ENCODE measurements at places on chromosomes 6 and 20.

GRCh38 chr6:91664327-91664959 is 1077.6 kb upstream of the MAP3K7 start:
- no peak for DNase-seq

DNA sequence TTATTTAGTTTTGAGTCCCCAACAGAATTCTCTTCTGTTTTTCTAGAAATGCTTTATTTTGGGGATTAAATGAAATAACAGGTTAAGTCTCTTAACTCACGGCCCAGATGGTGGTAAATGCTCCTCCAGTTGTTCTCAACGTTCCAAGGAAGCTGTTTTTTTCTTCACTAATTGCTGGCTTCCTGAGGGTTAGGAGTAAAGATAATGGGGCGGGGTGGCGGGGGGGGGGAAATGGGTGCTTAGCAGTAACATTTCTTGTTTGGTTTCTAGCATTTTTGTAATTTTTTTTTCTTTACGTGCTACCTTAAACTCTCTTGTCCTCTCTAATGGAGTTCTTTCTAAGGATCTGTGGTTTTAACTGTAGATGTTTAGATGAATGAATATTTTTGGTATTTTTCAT is 2.2 kb downstream of the SRSF3 start:
- DNase-seq: no peak

DNA sequence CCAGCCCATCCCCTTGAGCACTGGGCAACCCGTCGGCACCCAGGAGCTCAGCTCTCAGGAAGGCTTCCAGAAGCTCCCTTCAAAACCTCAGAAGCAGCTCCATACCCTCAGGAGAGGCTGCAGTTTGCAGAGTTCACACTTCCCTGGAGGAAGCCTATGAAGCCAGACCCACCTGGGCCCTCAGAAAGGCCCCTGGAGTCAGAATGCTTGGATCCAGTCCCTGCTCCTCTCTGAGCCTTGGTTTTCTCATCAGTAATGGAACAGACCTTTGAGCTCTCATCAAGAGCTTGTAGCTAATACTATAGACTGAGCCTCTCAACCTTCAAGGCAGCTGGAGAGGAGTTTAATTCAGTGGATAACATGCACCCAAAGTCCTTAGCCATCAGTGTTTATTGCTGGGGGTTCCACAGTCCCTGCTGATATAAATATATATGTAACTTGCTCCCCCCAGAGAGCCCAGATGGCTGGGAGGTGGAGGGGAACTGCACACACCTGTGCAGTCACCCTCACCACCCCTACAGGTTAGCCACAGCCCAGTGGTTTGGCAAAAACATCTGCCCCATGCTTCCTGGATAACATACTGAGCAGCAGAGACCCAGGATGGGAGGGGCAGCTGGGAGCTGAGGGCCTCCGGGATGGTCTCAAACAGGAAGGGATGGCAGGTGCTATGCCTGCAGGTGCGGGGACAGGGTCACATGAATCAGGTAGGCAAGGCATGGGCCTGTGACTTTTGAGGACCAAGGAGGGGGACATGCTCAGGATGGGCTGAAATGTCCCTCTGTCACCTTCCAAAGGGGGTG is 120.1 kb downstream of the SNX5 start:
- DNase-seq: no peak

DNA sequence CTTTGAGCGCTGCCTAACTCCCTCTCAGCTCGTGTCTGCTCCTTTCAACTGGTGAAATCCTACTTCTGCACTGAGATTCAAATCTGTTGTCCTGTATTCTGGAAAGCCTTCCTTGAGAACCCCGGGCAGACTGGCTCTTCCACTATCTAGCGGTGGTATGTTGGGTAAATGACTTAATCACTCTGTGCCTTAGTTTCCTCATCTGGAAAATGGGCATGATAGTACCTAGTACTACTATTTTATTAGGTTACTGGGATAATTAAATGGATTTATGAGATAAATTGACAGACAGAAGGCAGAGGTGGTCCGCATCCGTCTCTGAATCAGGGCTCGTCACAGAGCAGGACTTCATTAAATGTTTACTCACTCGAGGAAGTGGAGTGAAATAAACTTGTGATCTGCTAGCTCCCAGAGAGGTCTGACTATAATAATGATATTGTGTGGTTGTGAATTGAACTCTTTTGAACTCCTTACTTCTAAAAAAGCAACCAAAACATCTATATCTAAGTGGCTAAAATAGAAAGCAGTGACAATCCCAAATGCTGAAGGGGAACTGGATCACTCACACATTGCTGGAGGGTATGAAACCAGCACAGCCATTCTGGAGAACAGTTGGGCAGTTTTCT is 26.6 kb downstream of the PPP1R16B start:
- no peak for DNase-seq

- DNase-seq: no peak
Observed at GRCh38 chr6:119379809-119380208, 30.2 kb upstream of the MAN1A1 start.

GRCh38 chr6:363909-364308 is 27.6 kb upstream of the IRF4 start:
- DNase-seq: no peak

GRCh38 chr6:109894181-109894580 is 83.9 kb upstream of the GPR6 start:
- no peak for DNase-seq

- no peak for DNase-seq
Observed at GRCh38 chr20:20955892-20956291, 150.3 kb downstream of the LINC00237 start.
